ENCODE measurements at places on chromosomes 2 and 18.

DNA sequence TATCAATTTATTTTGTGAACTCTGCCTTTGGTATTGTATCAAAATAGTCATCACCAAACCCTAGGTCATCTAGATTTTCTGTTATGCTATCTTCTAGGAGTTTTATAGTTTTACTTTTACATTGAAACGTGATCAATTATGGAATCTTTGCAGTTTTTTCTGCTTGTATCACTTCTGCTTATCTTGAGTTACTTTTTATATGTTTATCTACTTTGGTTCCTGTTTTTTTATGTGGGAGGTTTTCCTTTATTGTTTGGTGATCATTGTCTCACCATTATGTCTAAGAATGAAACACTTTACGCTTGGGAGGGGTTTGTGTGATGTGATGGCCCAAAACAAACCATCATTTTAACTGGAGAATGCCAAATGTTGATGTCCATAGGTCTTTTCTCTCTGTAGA lies 261.2 kb downstream of the SPAG16 start:
- DNase-seq: no peak

- DNase-seq: no peak
These were observed 65.7 kb upstream of the BCL2L11 start for GRCh38 chr2:111054791-111055691.

GRCh38 chr18:21735452-21736015 lies 5.1 kb upstream of the MIB1 start:
- peak; percentile 67 for DNase-seq

DNA sequence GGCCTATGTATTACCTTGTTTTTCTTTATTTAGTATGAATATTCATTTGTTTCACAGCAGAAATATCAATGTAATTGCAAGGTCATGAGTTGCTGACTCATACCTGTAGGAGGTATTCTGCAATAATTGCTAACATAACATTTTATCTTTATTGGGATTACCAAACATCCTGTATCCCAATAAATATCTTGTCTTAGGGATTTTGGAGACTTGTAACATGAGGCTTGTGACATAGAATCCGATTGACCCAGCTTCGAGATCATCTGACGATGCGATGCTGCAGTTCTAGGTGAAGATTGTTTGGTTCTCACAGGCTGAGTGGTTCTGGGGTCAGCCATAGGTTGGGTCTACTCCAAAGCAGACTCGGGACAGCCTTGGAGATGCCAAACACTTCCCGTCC lies 133.4 kb upstream of the RND3 start:
- no peak for DNase-seq

- DNase-seq: no peak
These were observed 208.1 kb downstream of the CLIP4 start for GRCh38 chr2:29323301-29323700.

DNA sequence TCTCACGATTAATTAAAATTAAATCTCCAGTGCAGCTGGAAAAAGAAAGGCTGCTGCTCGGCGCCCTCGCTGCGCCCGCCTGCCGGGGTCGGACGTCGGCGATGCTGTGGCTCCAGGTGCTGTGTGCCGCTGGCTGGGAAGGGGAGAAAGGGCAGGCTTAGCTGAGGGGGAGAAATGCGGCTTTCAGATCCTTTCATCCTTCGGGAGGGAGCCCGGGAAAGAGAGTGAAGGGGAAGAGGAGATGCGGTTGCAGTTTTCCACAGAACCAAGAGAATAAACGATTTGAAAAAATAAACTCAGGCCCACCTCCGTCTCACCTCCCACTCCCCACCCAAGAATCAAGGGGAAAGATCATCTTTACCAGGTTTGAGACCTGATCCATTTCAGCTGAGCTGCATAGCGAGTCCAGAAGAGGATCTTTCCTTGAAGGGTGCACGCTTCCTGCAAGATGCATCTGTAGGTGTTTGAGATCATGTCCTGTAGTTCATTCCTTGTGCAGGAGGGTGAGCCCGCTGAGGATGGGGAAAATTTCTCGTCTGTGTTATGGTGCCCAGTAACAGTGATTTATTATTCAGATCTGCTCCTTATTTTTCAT lies 495 bp downstream of the TMEM169 start:
- DNase-seq: no peak

DNA sequence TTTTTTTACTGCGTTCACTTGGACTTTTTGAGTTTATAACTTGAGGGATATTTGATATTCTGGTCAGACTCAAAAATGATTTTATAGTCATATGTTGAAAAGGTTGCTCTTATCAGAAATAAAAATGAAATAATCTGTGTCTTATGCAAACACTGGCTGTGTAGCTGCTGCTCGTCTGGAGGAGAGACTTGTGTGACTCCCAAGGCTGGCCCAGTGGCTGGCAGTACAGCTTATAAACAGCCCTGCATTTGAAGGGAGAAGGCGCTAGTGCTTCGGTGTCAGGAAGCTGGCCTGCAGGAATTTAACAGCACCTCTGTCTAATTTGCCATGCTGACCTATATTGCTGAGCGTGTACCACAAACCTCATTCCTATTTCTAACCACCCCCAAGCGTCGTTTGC lies 74.5 kb downstream of the ASAP2 start:
- no peak for DNase-seq

GRCh38 chr18:40018266-40018665 lies 1936.8 kb upstream of the PIK3C3 start:
- no peak for DNase-seq

DNA sequence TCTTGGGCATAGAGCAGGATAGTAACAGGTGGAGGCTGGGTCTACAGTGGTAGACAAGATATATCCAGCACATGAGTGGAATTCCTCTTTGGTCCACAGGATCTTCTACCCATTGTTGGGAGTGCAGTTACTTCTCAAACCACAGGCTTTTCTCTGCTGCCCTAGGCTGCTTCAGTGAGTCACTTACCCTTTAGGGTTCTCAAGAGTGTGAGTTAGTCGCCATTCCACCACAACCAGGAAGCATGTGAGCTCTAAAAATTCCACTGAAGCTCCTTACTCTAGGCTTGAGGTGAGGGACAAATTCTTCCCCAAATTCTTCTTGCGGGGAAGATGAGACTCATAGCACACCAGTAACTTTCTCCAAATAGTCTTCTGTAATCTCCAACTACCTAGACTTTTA lies 189.4 kb downstream of the PLCL1 start:
- DNase-seq: peak; percentile 17

GRCh38 chr2:190443778-190444481 lies 35.8 kb downstream of the MFSD6 start:
- DNase-seq: no peak

GRCh38 chr18:61154866-61155265 lies 178.4 kb upstream of the CDH20 start:
- no peak for DNase-seq

- no peak for DNase-seq
These were observed 49.0 kb upstream of the BIN1 start for GRCh38 chr2:127155947-127156346.

- no peak for DNase-seq
These were observed 521.2 kb upstream of the POU3F3 start for GRCh38 chr2:104332731-104333130.

DNA sequence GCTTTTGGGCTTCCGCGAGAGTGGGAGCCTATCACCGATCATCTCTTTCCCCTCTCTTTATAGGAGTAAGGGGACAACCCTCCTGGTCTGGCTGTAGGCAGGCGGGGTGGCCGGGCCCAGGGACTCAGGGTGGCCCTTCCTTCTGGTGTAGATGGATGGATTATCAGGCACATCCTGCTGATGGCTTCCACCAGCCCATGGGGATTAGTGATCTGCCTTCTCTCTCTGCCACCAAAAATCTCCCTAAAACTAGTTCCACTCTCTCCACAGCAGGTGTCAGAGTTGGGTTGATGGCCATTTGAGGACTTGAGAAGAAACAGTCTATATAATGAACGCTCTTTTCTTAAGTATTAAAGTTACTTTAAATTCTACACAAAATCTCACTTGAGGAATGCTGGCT lies 37.4 kb downstream of the NCK2 start:
- DNase-seq: no peak

- DNase-seq: no peak
These were observed 356.7 kb downstream of the CCDC85A start for GRCh38 chr2:56540467-56540866.

DNA sequence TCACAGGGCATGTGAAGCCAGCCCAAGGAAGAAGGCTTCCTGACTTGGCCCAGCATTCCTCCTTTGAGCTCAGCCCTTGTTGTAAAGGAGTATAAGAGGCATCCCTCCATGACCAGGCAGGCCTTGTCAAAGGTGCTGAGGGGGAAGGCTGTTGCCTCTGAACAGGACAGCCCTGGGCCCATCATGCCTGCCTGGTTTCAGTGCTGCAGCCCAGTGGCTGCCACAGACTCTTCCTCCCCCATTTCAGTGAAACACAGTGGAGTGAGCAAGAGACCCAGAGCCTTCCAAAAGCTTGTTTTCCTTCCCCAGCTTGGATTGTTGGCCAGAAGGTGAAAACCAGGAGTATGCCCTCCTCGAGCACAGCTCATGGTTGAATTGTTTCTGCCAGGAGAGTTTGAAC lies 19.9 kb upstream of the RPL37A start:
- DNase-seq: no peak

- DNase-seq: peak; percentile 47
These were observed 5.5 kb downstream of the NHEJ1 start for GRCh38 chr2:219155054-219155644.

DNA sequence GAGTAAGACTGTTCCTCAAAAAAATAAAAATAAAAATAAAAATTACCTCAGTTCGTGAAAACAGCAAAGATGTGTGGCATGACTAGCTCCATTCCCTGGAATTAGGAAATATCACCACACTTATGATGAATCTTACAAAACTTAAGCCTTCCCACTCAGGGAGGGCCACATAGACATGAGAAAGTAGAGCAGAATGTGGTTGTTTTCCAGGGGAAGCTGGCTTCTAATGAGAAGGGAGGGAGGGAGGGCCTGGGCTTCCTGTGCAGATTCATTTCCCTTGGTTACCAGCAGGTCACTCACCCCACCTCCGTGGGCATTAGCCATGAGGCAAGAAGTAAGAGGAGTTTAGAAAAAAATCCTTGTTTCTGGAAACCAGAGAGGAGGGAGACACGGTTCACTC lies 95.9 kb upstream of the RMDN2 start:
- DNase-seq: peak; percentile 11

- no peak for DNase-seq
These were observed 241.1 kb upstream of the LRRTM1 start for GRCh38 chr2:80545420-80546210.

DNA sequence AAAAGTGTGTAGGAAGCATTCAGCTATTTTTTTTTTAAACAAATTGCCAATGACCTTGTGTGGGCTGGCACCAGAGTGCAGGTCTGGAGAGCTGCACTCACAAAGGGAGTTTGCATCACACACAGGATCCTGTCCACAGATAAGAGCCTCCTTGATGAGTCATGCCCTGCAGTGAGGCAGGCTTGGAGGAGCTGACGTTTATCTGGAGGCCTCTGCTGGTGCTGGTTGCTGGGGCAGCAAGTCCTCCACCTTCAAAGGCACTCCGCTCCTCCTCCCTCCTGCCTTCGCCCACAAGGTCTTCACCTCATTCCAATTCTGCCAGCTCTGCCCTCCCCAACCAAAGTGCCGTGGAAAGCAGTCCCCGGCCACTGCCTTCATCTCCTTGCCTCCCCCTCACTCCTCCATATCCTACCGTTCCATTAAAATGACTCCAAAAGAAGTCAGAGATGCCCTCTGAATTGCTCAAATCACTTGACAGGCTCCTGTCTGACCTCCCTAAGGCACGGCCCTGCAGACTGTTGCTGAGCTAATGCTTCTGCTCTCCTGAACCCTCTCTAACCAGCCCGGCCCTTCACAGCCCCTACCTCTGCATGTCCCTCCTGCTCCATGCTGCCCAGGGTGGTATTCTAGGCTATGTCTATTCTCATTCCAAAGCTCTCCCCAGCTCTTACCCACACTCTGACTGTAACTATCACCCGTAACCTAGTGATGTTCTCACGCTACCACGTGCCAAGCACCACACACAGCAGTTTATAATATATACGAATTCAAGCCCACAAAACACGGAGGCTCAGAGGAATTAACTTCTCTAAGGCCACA lies 30.9 kb downstream of the LONRF2 start:
- DNase-seq: peak; percentile 61

DNA sequence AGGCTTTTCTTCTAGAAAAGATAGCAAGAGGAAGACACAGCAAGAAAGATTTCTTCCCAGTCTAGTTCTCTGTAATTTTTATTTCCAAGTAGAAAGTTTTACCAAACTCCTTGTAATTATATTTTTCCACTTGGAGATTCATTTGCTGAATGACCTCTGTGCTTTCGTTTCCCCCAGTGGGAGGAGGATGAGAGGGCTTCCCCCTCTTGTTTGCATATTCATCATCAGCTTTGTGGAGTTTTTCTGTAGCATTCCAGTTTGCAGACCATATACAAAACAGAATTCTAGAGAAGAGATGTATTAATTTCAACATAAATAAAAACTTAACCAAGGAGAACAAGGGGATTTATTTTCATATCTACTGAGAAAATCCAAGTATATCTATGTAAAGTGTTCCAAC lies 51.3 kb downstream of the RMDN2 start:
- DNase-seq: no peak

GRCh38 chr18:23738575-23738974 lies 49.3 kb downstream of the LAMA3 start:
- DNase-seq: no peak

GRCh38 chr2:63675026-63675425 lies 86.3 kb downstream of the MDH1 start:
- DNase-seq: no peak

DNA sequence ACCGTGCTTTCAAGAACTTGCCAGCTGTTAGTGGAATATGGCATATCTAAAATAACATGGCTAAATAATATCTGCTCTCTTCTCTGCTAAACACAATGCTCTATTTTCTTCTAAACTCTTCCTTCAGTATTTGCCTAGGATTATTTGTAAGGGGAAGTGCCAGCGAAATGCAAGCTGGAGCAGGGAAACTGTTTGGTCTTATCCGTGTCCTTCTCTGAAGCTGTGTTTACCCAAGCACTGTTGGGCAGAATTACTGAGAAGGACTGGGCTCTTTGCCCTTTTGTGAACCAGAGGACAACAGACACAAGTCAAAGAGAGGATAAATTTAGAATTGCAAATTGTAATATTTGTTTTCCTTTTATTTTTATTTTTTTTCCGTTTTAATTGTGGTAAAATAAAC lies 23.6 kb downstream of the CPO start:
- no peak for DNase-seq

- no peak for DNase-seq
These were observed 957.0 kb downstream of the CPS1 start for GRCh38 chr2:211513446-211513845.

GRCh38 chr2:104432991-104433390 lies 420.9 kb upstream of the POU3F3 start:
- no peak for DNase-seq

- no peak for DNase-seq
These were observed 259.9 kb downstream of the EIPR1 start for GRCh38 chr2:3117650-3118216.

DNA sequence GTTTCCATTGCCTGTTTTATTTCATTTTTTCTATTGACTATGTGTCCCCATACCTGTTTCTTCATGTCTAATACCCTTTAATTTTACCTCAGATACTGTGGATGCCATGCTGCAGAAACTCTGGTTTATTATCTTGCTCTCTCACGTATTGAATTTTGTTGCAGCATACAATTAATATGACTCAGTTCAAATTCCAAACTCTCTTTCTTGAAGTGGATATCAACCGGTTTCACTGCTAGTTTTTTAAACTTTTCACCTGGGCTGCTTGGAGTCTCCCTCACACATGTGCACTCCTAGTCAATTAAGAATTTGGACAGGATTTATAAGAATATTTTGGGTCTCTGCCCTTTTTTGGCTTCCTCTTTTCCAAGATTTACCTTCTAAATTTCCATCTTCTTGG lies 70.6 kb upstream of the CAPN13 start:
- no peak for DNase-seq

Data from CD4-positive, alpha-beta T cell treated with Interleukin-17A for 4 hours (primary cell).